Left lung (tissue), 14 donors: ENCODE measurements at places on chromosomes 7 and 10. TPM values are rescaled to one million over a fixed set of nuclear protein-coding genes. Genes with fewer than 3 reads are reported as not detected.

GRCh38 chr10:103967448-103968071 lies 620 bp downstream of the SLK start:
- H3K36me3 ChIP-seq = no peaks in the 10 kb centered on the region
- H3K27me3 ChIP-seq = no peaks in the 10 kb centered on the region
- H3K4me3 ChIP-seq = peak overlapping the region; percentile 64

GRCh38 chr10:109200646-109201045 lies 722.7 kb downstream of the XPNPEP1 start:
- no peak for DNase-seq
- H3K4me1 ChIP-seq = no peaks in the 10 kb centered on the region

DNA sequence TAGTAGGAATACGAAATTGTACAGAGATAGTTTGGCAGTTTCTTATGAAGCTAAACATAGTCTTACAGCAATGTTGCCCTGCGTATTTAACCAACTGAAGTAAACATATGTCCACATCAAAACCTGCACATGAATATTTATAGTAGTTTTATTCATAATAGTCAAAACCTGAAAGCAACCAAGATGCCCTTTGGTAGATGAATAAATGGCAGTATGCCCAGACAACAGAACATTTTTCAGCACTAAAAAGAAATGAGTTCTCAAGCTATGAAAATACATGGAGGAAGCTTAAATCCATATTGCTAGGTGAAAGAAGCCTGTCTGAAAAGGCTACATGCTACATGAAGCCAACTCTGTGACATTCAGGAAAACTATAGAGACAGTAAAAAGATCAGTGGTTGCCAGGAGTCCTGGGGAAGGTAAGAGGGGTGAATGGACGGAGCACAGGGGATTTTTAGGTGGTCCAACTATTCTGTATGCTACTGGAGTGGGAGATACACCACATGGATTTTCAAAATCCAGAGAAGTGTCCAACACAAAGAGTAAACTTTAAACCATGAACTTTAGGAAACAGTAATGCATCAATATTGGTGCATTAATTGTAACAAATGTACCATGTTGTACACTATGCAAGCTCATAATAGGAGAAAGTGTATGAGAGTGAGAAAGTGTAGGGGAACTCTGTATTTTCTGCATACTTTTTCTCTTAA lies 17.6 kb downstream of the GPRIN2 start:
- peak overlapping the region; percentile 60 for H3K27ac ChIP-seq
- no peak overlapping the region for H3K4me3 ChIP-seq
- peaks cover 5% of the 10 kb centered on the region for H3K4me1 ChIP-seq
- H3K27me3 ChIP-seq = peaks cover 32% of the 10 kb centered on the region

DNA sequence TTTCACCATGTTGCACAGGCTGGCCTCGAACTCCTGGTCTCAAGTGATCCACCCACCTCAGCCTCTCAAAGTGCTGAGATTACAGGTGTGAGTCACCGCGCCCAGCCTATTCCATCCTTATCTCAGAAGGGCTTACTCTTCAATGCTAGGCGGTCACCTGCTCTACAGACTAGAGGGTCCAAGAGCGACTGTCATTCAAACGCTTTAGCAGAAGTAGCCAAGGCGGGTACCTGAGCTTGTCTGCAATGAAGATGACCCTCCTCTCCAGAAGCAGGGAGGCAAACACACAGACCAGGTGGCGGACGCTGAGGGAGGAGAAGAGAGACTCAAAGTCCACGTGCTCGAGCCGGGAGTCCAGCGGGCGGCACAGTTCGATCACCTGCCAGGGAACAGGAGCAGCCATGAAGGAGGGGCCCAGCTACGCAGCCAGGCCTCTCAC lies 65.1 kb upstream of the MKRN1 start:
- no peak for DNase-seq
- H3K27ac ChIP-seq = no peak overlapping the region
- peaks cover 10% of the 10 kb centered on the region for H3K4me1 ChIP-seq
- no peaks in the 10 kb centered on the region for H3K36me3 ChIP-seq

DNA sequence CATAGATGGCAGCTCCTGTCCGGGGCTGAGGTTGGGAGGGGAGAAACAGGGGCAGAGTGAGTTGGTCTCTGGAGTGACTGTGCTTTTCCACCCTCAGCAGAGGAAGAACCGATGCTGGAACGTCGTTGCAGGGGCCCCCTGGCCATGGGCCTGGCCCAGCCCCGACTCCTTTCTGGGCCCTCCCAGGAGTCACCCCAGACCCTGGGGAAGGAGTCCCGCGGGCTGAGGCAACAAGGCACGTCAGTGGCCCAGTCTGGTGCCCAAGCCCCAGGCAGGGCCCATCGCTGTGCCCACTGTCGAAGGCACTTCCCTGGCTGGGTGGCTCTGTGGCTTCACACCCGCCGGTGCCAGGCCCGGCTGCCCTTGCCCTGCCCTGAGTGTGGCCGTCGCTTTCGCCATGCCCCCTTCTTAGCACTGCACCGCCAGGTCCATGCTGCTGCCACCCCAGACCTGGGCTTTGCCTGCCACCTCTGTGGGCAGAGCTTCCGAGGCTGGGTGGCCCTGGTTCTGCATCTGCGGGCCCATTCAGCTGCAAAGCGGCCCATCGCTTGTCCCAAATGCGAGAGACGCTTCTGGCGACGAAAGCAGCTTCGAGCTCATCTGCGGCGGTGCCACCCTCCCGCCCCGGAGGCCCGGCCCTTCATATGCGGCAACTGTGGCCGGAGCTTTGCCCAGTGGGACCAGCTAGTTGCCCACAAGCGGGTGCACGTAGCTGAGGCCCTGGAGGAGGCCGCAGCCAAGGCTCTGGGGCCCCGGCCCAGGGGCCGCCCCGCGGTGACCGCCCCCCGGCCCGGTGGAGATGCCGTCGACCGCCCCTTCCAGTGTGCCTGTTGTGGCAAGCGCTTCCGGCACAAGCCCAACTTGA lies 2.7 kb downstream of the REPIN1 start:
- H3K4me3 ChIP-seq = no peak overlapping the region
- peak overlapping the region; percentile 96 for H3K27ac ChIP-seq
- H3K27me3 ChIP-seq = no peaks in the 10 kb centered on the region
- H3K4me1 ChIP-seq = peaks cover 46% of the 10 kb centered on the region
- H3K36me3 ChIP-seq = no peaks in the 10 kb centered on the region

- H3K4me1 ChIP-seq = no peaks in the 10 kb centered on the region
- no peaks in the 10 kb centered on the region for H3K27me3 ChIP-seq
Observed at GRCh38 chr10:113165673-113166072, 215.6 kb downstream of the TCF7L2 start.

GRCh38 chr10:30200017-30200415 lies 140.6 kb upstream of the JCAD start:
- H3K36me3 ChIP-seq = no peaks in the 10 kb centered on the region
- H3K4me3 ChIP-seq = no peak overlapping the region
- DNase-seq = no peak
- H3K27me3 ChIP-seq = no peaks in the 10 kb centered on the region
- no peaks in the 10 kb centered on the region for H3K4me1 ChIP-seq

Gene HYAL4
- polyA plus RNA-seq = not detected

Gene CLDN3
- polyA plus RNA-seq = 16.3 TPM

Gene SRRM3
- polyA plus RNA-seq = 0.70 TPM
